ENCODE measurements at places on chromosomes 2 and 18.
A peak's percentile ranks its signal among the peaks of the same experiment; 100 is the strongest.

DNA sequence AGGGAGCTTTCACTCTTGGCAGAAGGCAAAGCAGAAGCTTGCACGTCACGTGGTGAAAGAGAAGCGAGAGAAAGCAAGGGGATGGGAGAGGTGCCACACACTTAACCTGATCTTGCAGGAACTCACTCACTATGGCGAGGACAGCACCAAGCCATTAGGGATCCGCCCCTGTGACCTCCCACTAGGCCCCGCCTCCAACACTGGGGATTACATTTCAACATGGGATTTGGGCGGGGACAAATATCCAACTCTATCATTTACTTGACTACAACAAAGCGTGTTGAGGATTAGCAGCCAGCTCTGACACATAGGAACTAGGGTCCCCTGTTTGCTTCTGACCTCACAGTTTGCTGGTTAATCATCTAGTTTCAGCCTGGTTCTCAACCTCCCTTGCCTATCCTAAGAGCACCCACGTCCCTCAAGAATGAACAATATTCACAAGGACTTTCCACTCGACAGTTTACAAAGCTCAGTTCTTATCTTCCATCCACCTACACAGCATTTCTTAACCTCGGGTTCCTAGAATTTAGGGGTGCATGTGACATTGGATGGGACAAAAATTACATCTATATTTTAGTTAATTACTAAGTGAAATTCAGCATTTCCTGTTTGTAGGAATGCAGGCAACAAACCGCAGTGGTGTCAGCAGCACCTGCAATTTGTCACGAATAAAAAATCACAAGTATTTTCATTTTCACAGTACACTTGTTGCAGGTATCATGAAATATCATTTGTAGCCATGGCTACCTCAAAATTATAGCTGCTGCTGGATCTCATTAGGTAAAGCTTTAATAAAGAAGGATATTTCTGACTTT is 36.0 kb downstream of the LBH start:
- DNase-seq = peak; percentile 65

DNA sequence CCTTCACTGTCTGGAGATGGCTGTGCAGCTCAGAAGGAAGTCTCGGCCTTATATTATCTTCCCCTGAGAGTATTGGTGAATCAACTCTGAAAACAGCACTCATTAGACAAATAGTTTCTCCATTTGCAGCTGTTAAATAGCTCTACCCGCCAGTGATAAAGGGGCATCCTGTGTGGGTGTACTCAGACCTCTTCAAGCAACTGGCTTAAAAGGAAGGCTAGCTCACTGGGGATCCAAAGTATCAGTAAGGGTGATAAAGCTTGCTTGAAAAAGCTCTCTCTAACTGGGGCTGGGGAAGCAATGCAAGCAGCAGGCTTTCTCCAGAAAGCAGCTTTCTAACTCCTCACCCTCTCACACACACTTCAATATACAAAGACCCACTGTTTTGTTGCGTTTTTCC is 64.9 kb upstream of the PSMD14 start:
- no peak for DNase-seq

GRCh38 chr2:47266939-47267710 is 112.0 kb upstream of the STPG4 start:
- DNase-seq = no peak

- DNase-seq = no peak
These were observed 32.5 kb upstream of the ACAA2 start for GRCh38 chr18:49845629-49846360.

DNA sequence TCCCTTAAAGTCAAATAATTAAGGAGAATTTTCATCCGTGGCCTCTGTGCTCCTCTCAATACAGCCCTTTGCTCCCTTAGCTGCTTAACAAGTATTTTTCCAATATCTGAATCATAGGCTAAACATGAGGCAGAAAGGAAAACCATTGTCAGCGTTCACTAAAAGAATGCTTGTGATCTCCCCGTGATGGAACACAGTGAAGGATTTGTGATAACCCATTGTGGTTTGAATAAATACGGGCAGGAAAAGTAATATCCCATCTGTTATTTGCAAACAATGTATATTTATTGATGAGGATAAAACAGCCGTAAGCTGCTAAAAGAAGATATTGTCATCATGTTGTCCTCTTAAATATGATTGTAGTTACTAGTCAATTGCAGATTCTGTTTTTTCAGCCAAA is 258.1 kb downstream of the NAPG start:
- DNase-seq = no peak

All from stimulated activated CD4-positive, alpha-beta T cell treated with anti-CD3 and anti-CD28 coated beads, Interleukin-2, amount 100 ng/mL, for 24 hours (primary cell).